SIG-M5 (cell line): ENCODE measurements at places on chromosomes 11 and 22.

GRCh38 chr11:74877132-74877531 is 71.8 kb downstream of the XRRA1 start:
- DNase-seq: no peak

- no peak for DNase-seq
Observed at GRCh38 chr11:27004103-27004502, 10.2 kb downstream of the FIBIN start.

- DNase-seq: no peak
Observed at GRCh38 chr11:119144825-119145486, 3.9 kb upstream of the ABCG4 start.

DNA sequence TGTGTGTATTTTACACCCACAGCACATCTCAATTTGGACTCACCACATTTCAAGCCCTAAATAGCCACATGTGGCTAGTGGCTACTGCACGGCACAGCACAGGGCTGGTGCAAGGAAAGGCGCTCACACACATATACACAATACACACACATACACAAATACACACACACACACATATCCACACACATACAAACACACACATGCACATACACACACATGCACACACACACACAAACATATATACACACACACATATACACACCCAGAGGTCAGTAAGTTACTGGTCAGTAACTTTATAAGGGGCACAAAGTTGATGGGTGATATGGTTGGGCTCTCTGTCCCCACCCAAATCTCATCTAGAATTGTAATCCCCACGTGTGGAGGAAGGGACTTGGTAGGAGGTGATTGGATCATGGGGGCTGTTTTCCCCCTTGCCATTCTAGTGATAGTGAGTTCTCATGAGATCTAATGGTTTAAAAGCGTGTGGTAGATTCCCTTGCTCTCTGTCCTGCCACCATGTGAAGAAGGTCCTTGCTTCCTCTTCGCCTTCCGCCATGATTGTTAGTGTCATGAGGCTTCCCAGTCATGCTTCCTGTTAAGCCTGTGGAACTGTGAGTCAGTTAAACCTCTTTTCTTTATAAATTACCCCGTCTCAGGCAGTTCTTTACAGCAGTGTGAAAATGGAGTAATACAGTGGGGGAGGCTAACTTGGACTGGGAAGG is 37.6 kb upstream of the DKK3 start:
- DNase-seq: no peak

DNA sequence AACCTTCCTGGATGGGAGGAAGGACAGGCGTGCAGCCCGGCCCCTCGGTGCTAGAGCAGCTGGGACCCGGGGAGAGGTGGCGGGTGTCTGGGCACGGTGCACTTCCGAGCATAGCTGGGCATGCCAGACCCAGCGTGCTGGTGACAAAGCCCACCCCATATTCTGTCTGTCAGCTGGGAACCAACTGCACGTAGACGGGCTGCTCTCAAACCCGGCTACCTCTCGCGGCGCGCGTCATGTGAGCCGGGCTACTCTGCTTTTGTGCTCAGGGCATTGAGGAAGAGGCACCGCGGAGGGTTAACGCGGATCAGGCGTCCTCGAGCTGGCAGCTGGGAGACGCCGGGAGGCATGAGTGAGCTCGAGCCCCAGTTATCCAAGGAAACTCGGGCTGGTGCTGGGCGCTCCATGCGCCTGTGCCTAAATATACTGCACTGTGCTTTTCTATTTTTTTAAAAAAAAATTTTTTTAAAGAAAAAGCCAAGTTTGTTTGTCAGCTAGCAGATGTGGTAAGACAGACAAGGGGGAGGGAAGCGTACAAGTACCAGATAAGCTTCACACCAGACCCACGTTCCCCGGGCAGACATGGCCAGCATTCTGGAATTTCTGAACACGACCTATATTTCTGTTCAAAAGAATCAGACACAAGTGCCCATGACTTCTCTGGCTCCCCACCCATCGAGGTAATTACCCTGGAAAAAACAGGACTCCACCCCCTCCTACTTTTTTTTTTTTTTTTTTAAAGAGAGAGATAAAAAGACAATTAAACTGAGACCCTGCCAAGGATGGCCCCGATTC is 425.6 kb downstream of the SHANK2 start:
- no peak for DNase-seq

DNA sequence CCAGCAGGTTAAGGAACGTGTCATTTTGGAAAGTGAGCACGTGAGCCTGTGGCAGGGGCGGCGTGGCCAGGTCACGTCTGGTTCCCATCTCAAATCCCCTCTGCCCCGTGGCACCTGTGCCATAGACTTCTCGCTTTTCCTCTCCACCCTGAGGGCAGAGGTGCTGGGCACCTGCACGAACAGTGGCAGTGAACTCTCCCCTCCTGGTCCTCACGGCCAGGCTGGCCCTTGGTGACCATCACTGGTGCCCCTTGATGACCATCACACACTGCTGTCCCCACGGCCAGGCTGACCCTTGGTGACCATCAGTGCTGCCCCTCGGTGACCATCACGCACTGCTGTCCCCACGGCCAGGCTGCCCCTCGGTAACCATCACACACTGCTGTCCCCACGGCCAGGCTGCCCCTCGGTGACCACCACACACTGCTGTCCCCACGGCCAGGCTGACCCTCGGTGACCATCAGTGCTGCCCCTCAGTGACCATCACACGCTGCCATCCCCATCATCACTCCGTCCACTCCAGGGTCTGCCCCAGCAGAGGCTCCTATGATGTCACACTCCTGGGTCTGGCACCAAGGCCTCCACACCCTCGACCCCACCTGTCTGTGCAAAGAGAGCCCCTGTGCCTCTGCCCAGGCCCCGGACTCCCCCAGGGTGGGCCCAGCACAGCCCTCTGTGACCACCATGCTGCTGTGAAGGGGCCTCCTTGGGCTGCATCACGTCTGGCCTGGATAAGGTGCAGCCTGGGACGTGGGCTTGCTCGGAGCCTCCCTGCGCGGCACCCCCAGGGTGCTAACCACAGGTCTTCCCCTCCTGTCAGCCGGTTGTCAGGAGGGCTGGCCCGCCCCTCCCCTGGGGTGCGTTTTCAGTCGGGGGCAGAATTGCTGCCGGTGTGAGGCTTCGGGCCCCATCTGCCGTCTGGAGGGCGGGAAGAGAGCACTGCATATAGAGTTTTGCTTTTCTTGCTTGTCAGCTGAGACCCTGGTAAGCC is 738.6 kb downstream of the BRD1 start:
- DNase-seq: no peak

GRCh38 chr11:34006876-34007275 is 44.7 kb upstream of the CAPRIN1 start:
- no peak for DNase-seq
